ENCODE measurements at places on chromosomes 16 and 17. TPM values are rescaled to one million over a fixed set of nuclear protein-coding genes. Genes with fewer than 3 reads are reported as not detected.

DNA sequence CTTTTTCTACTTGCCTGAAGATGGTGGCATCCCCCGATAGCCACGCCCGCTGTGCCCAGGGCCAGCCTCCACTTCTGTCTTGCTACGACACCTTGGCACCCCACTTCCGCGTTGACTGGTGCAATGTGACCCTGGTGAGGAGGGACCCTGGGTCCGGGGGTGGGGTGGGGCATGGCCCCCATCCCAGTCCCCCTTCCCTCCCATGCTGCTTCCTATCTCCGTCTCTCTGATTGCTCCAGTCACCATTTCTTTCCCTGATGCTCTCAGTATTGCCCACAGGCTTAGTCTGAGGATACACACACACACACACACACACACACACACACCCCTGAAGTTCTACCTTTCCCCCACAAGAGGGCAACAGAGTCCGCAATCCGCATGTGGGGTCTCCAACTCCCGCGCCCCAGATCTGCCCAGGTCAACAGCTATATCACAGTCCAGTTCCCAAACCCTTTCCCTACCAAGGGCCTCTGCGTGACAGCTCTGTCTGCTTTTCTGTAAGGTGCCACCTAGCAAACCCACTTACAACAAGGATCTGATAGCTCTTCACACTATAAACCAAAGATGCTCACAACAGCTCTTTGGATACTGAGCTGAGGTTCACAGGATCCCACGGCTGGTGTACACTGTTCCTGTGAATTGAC, 3.4 kb downstream of the SGCA start:
- peak; percentile 72 for DNase-seq

GRCh38 chr17:34639706-34640425, 60.5 kb downstream of the TMEM132E start:
- no peak for DNase-seq

- DNase-seq = no peak
Observed at GRCh38 chr17:43737722-43738121, 20.9 kb downstream of the SOST start.

GRCh38 chr17:5921512-5922282, 148.5 kb upstream of the WSCD1 start:
- DNase-seq = no peak

- no peak for DNase-seq
Observed at GRCh38 chr17:49151996-49152395, 19.4 kb downstream of the B4GALNT2 start.

- DNase-seq = no peak
Observed at GRCh38 chr17:15650741-15651582, 31.5 kb upstream of the FBXW10B start.

C16orf74 gene
- polyA plus RNA-seq = 174 TPM

DNA sequence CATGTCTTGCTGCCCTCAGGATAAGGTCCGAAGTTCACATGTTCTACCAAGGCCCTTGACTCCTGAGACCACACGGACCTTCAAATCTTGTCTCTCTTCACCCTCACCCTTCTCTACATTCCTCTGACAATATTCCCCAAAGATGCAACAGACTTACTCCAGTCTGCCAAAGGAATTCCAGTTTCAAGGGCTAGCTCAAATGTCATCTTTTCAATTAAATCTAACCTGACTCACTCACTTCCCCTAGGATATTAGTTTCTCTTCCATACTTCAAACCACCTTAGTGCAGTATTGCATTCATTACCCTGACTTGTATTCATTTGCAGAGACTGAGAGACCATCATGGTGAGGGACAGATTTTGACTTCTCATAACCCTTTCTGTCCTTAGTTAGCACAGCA, 59.6 kb upstream of the ADCY9 start:
- DNase-seq = no peak
